ENCODE measurements at places on chromosomes 5 and 9.

- DNase-seq: no peak
Observed at GRCh38 chr5:10724781-10725507, 36.1 kb downstream of the DAP start.

DNA sequence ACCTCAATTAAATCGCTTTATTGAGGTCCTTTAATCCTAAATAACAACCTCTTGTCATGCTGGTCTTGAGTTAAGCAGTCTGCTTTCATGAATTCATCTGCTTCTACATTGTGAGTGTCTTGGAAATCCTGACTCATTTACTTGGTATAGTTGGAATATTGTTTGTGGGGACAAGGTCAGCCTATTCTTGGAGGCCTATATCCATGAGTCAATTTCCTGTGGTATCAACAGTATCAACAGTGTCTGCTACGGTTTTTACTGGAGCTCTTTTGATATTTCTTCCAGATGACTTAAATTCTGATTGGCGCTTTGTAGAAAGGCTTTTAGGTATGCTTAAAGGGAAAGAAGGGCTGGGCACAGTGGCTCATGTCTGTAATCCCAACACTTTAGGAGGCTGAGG, 71.2 kb upstream of the PARP8 start:
- DNase-seq: no peak

- no peak for DNase-seq
Observed at GRCh38 chr5:57383093-57383861, 99.3 kb downstream of the ACTBL2 start.

DNA sequence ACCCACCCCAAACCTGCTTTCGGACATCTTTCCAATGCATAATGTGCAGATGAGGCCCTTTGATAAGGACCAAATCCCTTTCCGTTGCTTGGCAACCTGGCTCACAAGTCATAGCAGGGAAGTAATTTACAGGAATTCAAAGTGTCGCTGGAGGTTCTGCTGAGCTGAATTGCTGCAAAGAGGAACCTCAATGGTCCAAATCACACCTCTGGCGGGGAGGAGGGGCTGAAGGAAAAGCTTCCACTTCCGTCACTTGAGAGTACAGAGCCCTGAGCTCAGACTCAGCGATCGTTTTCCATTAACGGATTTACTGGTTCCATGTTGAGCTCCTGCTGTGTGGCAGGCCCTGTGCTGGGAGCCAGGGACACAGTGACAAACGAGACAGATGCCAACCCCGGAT, 99.3 kb downstream of the KCNIP1 start:
- DNase-seq: no peak

GRCh38 chr9:92664394-92665152, 5.4 kb downstream of the IPPK start:
- no peak for DNase-seq

DNA sequence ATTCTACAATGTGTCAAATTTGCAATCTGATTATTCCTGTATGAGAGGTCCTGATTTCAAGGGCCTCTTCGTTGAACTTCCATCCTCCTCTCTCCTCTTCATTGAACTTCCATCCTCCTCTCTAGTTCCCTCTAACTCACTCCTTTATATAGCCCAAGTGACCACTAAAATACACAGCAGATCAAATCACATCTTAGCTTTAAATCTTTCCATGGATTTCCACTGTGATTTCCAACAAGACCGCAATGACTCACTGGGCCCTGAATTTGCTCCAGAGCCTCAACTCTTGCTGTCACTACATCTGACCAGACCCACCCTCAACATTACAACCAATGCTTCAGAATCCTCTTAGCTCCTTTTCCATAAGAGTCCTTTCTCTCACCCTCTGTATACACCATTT, 59.1 kb upstream of the TMEM252 start:
- no peak for DNase-seq

DNA sequence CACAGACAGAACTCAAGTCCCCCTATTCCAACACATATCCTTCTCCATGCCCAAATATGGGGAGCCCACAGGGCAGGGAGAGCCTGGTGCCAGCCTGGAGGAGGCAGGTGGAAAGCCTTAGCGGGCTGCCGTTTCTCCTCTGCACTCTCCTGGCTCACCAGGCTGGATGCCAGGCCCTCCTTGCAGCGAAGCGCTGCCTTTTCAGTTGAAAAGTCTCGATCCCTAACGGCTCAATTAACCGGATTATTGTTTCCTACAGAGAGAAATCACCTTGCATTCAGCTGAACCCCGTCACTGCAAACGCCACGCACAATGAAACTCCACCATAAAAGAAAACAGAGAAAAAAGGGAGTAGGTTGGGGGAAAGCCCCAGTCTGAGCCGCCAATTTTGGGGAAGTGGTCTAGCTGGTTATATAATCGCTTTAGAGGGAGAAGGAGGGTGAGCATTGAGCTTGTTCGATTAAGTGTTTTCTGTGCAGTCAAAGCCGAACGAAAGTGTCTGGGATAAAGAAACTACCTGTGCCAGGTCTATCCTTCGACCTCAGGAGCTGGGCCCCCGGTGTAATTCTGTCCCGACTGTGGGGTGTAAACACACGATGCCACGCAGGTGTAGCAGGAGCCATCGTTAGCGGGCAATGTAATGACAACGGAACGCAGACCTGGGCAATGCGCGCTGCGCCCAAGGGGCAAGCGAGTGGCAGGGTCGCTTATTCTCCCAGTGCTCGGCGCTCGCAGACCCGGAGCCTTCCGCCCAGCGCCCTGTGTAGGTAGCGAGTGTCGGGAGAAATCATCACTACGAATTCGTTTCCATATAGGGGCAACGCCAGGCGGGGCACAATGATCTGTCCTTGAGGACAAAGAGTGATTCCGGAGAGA, 3.8 kb downstream of the BARHL1 start:
- DNase-seq: no peak

DNA sequence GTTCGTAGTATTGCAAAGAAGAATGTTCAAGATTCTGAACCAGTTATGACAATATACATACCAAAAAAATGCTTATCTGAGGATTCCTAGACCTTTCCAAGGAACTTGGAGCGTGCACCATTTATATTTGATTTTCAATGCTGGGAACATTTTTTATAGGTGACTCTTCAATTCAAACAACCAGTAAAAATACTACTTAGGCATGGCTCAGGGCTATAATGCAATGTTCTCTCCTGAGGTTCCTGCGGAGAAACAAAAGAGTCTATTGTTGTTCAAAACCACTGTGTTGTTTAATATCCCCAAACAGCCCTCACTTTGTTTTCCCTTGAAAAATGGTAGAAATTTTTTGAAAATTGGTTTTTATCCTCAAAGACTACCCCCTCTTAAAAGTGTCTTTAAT, 335.7 kb upstream of the IZUMO3 start:
- DNase-seq: no peak

DNA sequence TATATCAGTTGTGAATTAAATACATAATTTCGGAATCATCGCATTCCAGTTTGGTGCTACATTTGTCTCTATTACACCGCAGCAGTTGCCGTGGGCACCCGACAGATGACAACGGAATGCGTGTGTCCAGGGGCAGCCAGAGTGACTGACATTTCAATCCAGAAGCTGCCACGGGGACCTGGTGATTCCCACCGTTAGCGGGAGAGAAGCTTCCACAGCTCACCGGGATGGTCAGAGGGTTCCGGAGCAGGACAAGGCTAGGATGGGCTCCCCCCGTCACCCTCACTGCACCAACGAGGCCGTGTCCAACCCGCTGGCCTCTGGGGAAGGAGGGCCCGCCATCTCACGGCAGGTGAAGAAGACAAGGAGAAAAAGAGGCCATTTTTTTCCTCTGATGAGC, 86.8 kb downstream of the GTF3C4 start:
- DNase-seq: no peak

GRCh38 chr5:121870489-121870888, 18.8 kb downstream of the FTMT start:
- no peak for DNase-seq

GRCh38 chr5:178213748-178214151, 9.4 kb downstream of the HNRNPAB start:
- DNase-seq: no peak

GRCh38 chr5:31131381-31131891, 62.0 kb upstream of the CDH6 start:
- DNase-seq: no peak

- DNase-seq: no peak
Observed at GRCh38 chr9:8265281-8265680, 465.7 kb upstream of the DMAC1 start.

GRCh38 chr5:32342656-32343055, 29.9 kb upstream of the MTMR12 start:
- DNase-seq: no peak

GRCh38 chr9:37422289-37423104, at the start of gene GRHPR:
Gene GRHPR, plus strand, starts transcription at chr9:37422696. Its CDS starts 55 bp downstream, at chr9:37422751.
- peak; percentile 77 for DNase-seq

- no peak for DNase-seq
Observed at GRCh38 chr9:123893831-123894460, 36.0 kb downstream of the DENND1A start.

- DNase-seq: no peak
Observed at GRCh38 chr9:100324594-100325200, 28.0 kb downstream of the TEX10 start.

DNA sequence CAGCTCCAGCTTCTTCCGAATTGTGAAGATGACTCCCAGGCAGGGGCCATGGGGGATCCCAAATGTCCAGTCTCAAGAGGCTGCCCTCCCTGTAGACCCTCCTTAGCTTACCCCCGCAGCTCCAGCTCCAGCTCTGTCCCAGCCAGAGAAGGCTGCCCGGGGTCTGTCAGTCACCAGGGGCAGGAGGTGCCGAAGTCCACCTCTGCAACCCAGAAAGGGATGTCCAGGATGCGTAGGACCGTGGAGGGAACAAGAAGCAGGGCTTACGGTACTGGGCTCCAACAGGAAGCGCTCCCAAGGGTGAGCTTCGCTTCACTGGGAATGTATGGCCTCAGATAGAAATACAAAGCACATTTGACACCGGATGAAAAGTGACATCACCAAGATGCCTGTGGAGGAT, 6.0 kb downstream of the IPPK start:
- DNase-seq: no peak

- no peak for DNase-seq
Observed at GRCh38 chr9:134818591-134818990, 62.0 kb upstream of the FCN2 start.

DNA sequence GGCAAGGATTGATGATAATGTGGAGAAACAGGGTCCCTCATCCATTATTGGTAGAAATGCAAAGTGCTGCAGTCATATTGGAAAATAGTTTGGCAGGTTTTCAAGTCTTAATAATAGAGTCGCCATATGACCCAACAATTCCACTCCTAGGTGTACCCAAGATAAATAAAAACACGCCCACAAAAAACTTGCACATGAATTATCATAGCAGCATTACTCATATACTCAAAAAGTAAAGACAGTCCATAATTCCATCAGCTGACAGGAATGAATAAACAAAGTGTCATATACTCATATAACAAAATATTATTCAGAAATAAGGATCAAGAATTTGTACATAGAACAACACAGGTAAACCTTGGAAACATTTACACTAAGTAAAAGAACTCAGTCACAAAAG, 242.9 kb upstream of the FTMT start:
- no peak for DNase-seq

GRCh38 chr5:159174511-159175168, 34.7 kb downstream of the RNF145 start:
- no peak for DNase-seq
